ENCODE measurements at places on chromosomes 3 and 15.

- no peak for DNase-seq
Measured at GRCh38 chr3:52181543-52181942, 16.4 kb upstream of the ALAS1 start.

DNA sequence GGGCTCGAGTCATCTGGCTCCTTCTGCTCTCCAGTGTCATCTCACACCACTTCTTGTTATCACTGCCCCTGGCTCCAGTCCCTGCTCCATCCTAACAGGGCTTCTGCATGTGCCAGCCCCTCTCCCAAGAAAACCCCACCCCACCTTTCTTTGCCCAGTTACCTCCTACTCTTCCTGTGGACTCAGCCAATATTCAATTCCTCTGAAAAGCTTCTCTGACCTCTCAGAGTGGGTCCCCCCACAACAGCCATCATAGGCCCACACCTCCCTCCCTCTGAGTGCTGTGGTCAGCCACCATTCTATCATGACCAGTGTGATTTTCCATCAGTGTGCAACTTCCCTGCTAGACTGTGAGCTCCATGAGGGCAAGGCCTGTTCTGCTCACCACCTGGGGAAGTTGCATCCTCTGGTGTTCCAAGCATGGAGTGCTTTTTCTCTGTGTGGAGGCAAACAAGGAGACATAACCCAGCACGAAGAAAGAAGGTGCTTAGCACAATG lies 71.6 kb downstream of the ADCY5 start:
- no peak for DNase-seq

DNA sequence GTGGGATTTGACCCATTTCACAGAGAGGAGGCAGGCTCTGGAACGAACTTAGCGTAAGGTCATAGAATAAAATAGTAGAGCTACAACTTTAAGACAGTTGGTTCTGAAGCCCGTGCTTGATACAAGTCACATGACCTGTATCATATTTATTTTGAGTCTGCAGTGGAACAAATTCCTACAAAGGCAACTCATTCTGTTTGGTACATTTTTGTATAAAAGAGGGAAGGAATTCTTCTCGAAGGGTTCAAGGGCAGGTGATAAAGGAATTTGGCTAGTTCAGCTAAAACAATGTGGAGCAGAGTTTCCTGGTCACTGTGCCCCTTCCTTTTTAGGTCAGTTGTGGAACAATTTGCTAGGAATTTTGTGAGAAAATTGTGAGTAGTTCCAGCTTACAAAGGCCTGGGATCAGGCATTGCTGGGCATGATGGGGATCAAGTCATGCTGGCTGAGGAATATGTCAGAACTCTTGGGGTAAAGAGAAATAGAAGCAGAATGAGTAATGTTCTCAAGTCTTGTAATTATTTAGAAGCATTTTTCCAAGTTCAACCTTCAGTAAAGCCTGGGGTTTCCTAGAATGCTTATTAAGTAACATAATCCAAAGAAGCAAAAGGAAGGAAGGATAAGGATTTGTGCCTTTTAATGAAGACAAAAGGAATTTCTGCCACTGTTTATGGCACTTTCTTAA lies 19.1 kb downstream of the USP3 start:
- no peak for DNase-seq

DNA sequence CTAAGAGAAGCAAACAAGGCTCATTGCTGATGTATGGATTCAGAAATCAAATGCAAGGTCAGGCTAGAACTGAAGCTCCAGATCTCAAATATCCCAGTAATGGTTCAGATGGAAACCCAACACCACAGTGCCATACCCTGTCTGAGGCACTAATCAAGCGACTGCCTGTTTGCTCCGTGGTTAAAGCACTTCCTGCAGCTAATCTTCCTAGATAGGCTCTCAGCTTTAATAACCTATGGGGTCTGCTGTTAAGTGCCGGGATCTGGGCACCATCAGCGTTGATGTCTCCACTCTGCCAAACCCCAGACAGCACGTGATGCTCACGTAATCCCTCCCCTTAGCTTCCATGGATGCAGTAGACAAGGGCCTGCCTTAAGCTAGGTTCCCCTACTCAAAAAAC lies 262.6 kb downstream of the MECOM start:
- DNase-seq = no peak

DNA sequence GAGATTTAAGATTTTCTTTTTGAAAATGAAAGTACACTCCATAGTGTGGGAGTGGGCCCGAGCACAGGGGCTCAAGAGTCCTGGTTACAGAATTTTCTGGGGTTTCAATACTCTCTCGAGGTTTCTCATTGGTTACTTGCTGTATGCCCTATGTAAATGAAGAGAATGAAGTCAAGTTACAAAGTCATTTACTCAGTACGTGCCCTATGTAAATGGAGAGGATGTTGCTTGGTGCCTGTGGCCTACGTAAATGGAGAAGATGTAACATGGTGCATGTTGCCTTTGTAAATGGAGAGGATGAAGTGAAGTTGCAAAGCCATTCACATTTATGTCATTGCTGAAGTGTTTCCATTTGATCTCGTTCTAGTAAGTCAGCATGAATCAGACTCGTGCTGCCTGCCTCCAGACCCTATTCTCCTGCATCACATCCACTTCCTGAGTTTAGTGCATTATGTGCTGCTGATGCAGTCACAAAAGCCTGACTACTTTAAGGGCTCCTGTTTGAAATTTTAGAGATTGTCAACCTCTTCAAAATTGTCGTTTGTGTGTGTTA lies 302.0 kb downstream of the ZBBX start:
- DNase-seq = no peak

DNA sequence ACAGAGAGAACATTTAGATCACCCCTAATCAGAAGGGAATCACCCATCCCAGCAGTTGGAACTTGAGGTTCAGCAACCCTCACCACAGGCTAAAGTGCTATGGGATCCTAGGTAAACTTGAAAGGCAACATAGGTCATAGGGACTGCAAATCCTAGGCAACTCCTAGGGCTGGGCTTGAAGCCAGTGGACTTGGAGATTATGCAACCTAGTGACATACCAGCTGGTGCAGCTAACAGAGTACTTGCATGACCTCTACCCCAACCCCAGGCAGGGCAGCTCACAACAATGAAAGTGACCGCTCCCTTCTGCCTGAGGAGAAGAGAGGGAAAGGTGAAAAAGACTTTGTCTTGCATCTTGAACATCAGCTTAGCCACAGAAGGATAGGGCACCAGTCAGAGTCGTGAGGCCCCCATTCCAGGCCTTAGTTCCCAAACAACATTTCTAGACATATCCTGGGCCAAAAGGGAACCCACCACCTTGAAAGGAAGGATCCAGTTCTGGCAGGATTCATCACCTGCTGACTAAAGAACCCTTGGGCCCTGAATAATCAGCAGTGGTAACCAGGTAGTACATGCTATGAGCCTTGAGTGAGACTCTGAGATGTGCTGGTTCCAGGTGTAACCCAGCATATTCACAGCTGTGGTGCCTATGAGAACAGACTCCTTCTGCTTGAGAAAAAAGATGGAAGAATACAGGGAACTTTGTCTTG lies 37.6 kb upstream of the FBN1 start:
- no peak for DNase-seq

- DNase-seq = no peak
Measured at GRCh38 chr3:147514366-147515160, 105.4 kb downstream of the ZIC1 start.

GRCh38 chr3:122468896-122469533 lies 45.7 kb downstream of the KPNA1 start:
- no peak for DNase-seq

DNA sequence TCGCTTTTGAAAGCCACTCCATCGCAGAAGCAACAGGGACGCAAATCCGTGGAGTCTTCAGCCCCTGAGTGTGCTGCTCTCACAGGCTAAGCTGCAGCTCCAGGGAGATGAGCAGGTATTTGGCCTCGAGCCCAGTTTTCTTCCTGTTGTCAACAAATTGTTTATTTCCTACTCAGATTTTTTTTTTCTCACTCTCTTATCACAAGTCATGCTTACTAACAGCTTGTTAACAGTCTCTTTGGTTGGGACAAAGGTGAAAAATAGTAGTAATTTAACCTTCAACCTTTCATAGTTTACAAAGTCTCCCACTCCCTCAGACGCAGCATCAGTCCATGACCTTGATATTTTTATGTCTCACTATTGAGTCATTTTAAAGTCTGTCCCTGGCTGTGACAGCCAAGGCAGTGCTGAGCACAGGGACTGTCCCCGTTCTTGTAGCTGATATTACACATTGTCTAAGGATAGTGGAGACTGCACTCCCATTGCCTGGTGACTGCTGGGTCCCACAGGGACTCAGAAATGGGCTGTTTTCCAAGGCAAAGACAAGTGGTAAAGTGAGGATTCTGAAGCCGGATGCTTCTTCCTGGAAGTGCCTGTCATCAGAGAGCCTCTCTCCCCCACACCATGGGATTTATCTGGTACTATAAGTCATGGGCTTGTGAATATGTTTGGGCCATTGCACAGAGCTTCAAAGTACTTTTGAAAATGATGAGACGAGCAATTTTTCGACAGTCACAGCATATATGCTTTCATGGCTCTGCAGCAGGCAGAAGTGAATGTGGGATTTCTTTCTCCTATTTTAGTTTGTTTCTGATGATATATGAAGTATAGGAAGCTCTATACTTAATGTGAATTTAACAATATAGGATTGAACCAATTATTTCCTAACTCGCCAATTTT lies 59.8 kb upstream of the UNC13C start:
- no peak for DNase-seq

DNA sequence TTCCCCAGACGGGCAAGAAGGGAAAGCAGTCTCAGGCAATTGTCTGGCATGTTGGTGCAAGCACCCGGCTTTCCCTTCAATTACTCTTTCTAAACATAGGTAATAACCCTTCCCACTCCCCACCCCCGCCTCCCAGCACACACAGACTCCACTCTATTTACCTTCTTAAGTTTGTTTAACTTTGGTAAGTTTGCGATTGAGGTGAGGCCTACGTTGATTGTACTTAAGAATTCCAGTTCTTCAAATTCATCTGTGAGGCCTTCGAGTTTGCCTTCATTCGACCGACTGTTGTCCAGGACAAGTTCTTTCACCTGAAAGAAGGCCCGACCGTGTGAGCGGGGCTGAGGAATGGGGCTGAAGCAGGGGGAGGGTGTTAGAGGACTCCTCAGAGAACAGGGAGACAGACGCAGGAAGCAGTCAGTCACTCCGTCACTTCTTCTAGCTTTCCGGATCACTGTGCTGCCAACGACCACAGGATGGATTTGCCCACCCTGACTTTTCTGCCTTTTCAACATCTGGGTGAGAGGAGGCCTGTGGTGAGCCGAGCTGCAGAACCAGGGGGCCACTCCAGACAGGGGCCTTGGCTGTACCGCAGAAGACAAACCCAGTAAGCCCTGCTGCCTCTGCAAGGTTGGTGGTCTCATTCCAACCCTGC lies 33.0 kb downstream of the ANP32A start:
- DNase-seq = no peak

DNA sequence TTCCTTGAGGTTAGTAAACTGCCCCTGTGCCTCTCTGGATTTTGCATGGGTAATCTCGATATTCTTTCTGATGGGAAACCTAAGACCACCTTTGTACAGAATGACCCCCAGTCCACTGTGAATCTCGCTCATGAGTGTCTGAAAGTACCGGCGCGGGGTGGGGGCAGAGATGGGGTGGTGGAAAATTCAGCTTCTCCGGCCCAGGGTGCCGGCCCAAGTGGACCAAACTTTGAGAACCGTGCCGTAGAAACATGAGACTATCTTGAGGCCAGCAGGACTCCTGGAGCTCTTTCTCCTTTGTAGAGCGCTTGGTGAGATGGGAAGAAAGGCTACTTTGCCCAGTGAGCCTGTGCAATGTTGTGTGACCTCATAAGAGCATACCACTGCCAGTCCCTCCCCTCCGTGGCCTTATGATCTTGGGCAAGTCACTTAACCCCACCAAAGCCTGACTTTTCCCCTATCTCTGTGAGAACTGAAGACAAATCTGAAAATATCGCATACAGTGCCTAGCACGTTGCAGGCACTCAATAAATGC lies 40.4 kb upstream of the VEPH1 start:
- no peak for DNase-seq

- DNase-seq = no peak
Measured at GRCh38 chr3:31747785-31748184, 215.1 kb downstream of the STT3B start.

- DNase-seq = no peak
Measured at GRCh38 chr15:100720406-100720967, 118.1 kb downstream of the ASB7 start.

GRCh38 chr3:159941038-159942000 lies 47.3 kb upstream of the IL12A start:
- no peak for DNase-seq

DNA sequence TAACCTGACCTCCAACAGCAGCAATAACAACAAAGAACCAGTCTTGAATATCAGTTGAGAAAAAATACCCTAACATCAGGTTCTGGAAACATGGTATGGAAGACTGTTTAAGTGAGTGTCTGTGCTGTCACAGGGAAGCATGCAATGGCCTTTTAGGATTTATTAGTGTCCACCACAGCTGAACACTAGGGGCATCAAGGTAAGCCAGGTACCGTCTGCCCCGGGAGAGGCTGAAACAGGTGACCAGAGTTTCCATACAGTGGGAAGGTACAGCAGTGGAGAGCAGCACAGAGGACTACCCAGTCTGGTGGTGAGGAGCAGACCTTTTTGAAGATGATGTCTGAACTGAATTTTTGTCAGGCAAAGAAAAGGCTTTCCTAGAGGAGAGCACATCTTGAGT lies 18.4 kb downstream of the ZDHHC23 start:
- DNase-seq = no peak

DNA sequence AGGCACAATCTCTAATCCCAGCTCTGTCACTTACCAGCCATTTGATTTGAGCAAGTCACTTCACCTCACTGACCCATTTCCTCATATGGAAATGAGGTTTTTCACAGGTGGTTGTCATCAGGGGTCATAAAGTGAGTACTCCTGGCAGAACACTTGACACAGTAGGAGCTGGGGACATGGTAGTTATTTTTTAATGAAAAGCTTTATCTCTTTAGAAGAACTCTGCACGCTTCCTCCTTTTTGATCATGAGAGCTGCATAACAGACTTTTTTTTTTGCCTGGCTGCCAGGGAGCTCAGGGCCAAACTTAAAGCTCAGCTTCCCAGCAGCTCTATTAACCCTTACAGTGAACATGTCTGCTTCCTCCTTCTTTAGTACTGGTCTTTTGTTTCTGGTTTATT lies 8.4 kb downstream of the VWA5B2 start:
- DNase-seq = no peak

GRCh38 chr15:58398071-58398470 lies 33.7 kb upstream of the LIPC start:
- DNase-seq = no peak

GRCh38 chr3:7340795-7341194 lies 479.9 kb downstream of the GRM7 start:
- no peak for DNase-seq

- DNase-seq = no peak
Measured at GRCh38 chr3:44396200-44397171, 57.9 kb downstream of the TCAIM start.

- no peak for DNase-seq
Measured at GRCh38 chr3:56190771-56191305, 277.4 kb downstream of the ERC2 start.

DNA sequence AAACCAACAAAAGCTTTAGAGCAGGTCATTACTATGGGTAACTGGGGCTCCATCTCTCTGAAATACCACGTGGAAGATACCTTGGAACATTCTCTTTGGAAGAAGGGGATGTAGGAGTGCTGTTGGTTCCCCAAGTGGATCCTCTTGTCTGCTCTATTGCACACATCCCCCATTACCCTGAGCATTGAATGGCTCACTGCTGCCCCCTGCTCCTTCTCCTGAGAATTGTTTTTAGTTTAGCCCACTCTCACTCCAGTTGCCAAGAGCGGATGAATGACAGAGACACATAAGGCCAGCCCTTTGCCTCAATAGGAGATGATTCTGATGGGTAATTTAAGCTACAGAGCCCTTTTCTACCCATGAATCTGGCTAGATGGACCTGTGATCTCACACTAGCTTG lies 135.6 kb upstream of the SUCLG2 start:
- peak; percentile 78 for DNase-seq

GRCh38 chr15:90035840-90036230 lies 34.7 kb downstream of the ZNF710 start:
- peak; percentile 48 for DNase-seq
